ENCODE measurements at places on chromosomes 4 and X. TPM values are rescaled to one million over a fixed set of nuclear protein-coding genes. Genes with fewer than 3 reads are reported as not detected.
A peak's percentile ranks its signal among the peaks of the same experiment; 100 is the strongest.

- no peak for DNase-seq
These were observed 22.3 kb downstream of the PJA1 start for GRCh38 chrX:69142788-69143469.

DNA sequence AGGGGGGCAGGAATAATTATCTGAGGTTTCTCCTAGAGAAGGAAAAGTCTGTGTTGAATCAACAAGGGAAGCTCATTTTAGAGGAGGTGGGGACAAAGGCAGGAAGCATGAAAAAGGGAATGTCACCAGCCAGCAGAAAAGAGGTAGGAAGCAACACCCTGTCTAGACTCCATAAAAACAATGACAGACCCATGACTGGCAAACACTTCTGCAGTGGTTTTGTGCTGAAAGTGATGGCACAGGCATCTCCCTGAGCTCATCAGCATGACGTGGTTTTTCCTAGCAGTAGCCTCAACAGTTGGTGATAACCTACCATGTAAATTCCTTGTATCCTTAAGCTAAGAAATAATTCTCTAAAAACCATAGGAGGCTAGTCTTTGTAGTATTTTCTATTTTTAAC is 110.7 kb upstream of the GALNT7 start:
- DNase-seq, result no peak

DNA sequence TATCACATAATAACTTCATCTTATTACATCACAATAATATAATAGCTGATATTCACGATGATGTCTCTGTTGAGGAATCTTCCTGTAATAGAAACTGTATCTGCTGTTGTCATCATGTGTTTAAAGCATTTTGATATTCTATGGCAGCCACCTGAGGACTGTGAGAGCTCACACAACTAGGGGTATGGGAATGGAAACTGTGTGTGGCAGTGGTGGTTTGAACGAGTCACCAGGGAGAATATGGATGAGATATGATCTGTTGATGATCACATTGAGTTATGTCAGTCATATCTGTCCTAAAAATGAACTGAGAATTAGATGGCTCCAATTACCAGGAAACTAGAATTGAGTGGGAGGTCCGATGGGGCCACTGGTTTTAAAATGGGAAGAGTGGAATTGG is 169.6 kb downstream of the MID1IP1 start:
- DNase-seq, result no peak

- peak; percentile 86 for DNase-seq
These were observed at the start of gene ZDHHC9 for GRCh38 chrX:129843459-129844306. TSS of gene ZDHHC9 (minus strand) at chrX:129843886. CDS start at chrX:129841945, 1,941 bp downstream.

DNA sequence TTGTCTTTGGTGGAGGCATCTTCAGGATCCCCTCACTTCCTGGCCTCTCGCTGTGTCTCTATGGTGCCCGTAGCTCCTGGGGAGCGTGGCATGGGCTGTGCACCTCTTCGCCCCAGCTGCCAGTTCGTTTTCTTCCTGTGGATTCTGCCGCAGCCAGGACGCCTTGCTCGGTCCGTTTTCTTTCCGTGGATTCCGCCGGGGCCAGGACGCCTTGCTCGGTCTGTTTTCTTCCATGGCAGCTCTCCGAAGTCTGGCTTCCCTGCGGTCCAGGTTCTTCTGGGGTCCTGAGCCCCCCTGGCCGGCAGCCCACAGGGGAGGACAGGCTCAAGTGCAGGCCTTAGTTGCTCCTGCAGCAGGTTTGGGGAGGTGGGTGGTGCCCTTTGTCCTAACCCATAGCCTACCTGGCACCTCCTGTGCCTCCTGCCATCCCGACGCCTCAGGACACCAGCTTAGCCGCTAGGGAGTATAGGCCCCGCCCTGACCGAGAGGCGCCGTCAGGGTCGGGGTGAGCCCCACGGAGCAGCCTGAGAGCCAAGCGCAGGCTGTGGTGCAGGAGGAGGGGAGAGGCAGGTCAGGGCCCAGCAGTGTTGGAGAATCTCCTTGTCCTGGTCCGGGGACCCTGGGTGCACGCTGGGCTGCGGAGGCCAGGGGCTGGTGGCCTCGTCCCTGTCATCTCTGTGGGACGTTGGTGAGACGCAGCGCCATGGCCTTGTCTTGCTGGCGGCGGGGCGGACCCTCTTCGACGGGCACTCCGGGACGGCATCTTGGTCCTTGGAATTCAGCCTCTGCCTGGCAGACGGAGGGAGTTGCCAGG is 27.1 kb downstream of the UVSSA start:
- DNase-seq, result peak; percentile 10

DNA sequence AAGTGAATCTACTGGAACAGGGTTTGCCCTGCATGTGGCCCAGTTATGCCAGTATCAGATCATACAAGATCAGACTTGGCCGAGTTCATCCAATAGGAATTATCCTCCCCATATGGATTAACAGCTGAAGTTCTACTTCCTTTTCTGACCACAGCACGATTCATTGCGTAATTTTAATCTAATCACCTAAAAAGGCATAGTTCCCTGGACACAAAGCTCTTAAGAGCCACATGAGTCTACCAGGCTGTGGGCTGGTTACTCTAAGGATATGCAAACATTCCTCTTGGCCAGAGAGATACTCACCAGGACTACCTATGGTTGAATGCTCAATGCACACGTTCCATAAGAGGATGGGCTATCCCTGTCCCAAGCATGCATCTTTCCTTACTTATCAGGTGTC is 46.9 kb downstream of the CHST7 start:
- DNase-seq, result no peak

- no peak for DNase-seq
These were observed 280.4 kb downstream of the CFAP47 start for GRCh38 chrX:36199928-36200327.

- DNase-seq, result peak; percentile 64
These were observed 82.6 kb downstream of the GK start for GRCh38 chrX:30735839-30736238.

- DNase-seq, result no peak
These were observed 34.6 kb upstream of the CHRNA9 start for GRCh38 chr4:40300371-40301162.

DNA sequence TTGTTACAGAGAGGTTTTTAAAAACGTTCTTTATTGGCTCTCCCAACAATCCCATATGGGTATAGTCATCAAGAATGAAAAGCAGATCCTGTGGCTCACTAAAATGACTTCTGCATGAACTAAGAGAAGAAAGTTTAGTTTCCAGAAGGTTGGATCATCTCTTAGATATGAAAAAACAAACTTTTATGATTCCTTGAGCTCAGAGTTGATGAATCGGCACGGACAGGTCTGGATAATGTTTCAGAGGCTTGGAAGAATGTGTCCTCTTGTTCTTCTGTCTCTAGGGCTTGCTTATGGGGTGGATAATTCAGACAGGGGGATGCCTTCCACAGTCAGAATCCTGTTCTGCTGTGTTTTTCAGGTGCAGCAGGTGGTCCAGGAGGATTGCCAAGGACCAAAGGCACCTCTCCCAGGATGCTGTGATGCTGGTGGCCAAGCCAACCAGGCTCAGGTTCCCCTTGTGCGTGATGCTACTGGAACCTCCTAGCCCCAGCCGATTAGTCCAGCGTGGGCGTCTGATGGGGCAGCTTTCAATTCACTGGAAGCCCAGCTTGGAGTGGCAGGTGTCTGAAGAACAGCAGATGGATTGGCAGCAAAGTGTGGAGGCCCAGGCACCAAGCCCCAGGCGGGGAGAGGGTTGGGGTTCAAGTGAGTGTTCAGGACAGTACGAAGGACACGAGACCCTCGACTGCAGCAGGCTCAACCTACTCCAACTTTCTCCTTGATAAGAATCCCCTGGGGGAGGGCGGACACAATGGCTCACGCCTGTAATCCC is 30.3 kb downstream of the CCKAR start:
- DNase-seq, result no peak

DNA sequence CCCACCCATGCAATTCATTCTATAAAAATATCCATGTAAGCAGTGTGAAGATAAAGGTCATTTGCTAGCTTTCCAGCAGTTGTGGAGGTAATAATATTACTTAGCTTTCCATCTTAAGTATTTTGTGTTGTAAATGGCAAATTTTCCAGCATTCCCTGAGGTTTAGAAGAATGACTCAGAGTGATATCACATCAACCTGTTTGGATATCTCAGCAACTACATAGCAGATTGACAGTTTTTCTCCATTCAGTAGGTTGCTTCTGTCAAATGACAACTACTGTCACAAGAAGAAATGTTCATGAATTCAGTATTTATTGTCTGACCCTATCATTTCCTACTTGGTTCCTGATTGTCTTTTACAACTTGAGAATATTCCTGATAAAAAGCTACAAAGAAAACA is 434.9 kb upstream of the GALNTL6 start:
- no peak for DNase-seq

DNA sequence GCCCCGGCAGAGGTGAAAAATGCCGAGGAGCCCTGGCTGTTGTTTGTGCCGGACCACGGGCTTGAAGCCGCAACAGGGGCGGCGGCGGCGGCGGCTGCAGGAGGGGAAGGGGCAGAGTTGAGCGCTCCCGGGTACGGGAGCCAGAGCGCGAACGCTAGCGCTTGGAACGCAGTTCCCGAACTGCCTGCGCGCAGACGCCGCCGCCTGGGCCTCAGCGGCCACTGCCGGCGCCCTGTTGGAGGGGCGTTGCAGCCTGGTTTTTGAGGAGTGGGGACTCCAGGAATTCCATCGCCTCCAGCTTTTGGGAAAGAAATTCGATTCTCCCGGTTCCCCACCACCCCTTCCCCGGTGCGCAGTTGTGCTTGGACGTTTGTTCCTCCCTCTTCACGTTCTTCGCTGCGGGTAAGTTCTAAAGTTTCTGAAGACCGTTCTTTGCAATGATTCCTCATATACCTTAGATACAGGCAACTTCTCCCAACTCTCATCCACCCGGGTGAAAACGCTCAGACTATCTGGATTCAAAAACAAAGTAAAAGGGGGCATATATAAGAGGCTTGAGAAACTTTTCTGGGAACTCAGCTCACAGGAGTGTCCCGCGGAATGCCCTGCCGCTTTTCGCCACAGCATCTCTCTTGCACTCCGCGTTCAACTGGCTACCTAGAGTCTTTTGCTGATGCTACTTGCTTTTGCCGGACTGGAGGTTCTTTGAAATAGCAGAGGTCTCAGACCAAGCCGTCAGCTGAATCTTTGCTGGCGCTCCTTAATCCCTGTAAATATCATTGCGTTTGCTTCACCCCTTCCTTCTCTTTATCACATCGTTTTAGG is 1.0 kb downstream of the FAT4 start:
- DNase-seq, result peak; percentile 72

DNA sequence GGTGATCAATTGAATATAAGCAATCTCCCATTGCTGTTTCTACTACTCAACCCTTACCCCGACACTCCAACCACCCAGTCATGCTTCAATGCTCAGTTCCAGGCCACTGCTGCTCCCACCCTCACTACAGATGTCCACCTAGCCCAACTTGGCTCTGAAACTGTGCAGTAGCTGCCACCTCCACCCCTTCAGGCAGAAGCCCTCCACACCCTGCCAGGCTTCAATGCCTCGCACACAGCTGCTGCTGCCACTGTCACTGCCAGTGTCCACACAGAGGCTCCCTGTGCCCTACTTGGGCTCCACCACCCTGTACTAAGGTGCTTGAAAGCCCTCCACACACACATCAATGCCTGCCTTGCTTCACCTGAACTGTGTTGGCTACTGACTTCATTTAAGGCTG is 34.6 kb downstream of the LAMTOR3 start:
- no peak for DNase-seq

DNA sequence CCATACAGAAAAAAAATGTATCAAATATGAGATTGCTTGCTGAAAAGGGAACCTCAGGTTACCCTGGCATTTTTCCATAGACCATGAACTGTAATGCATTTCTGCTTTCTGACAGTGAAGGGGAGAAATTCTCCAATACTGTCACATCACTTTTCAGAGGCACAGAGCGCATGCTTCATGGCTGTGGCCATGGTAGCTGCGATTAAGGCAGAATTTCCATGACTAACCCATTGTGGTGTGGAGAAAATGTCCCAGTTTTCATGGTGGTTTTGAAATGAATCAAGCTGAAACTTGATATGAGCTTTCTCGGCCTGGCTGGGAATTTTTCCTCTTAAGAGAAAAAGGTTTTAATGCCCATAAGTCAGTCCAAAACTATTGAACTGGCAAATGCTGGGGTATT is 39.5 kb upstream of the MAP3K15 start:
- DNase-seq, result no peak

RADX gene
- 3.0 TPM for total RNA-seq

CYTL1 gene
- total RNA-seq, result 7.1 TPM

TMEM156 gene
- total RNA-seq, result not detected

ART3 gene
- 0.59 TPM for total RNA-seq

DNAAF6 gene
- total RNA-seq, result not detected
